ENCODE measurements at places on chromosomes 1 and 21.

GRCh38 chr1:108897865-108898720 lies 21.3 kb downstream of the GPSM2 start:
- no peak for DNase-seq

- no peak for DNase-seq
Measured at GRCh38 chr1:219573960-219574359, 38.9 kb downstream of the ZC3H11B start.

GRCh38 chr1:161307230-161307768 lies 2.5 kb downstream of the MPZ start:
- no peak for DNase-seq

- no peak for DNase-seq
Measured at GRCh38 chr1:219521325-219521724, 91.6 kb downstream of the ZC3H11B start.

DNA sequence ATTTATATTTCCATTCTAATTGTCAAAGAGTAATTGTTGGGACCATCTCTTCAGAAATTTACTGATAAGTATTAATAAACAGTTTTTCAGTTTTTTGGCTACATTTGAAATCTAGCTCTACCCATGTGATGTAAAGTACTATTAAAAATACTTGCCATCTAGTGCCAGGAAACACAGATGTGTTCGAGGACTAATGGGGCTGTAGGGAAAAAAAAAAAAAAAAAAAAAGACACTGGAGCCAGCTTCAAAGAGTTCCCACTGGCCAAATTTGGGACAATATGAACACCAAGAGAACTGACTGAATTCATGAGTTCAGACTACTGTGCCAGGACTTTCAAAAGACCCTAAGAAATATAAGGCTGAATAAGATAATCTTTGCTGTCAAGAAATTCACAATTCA lies 65.2 kb upstream of the GFI1 start:
- DNase-seq = no peak
